NCI-H1694 (cell line): ENCODE measurements at places on chromosomes 6 and 20.

- DNase-seq: no peak
Measured at GRCh38 chr6:33205191-33206026, 954 bp downstream of the HSD17B8 start.

DNA sequence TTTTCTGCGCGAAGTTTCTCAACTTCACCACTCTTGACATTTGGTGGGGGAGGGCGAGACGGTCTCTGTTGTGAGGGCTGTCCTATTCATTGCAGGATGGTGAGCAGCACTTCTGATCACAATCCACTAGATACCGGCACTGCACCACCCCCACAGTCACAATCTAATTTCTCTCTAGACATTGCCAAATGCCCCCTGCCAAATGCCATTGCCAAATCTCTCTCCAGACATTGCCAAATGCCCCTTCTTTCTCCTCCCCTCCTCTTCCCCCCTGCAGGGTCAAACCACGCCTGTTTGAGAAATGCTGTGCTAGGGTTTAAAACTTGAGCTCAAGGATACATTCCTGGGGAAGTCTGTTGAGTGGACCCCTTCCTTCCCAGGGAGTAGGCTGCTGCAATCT, 603.5 kb upstream of the CDH4 start:
- no peak for DNase-seq

GRCh38 chr20:61876952-61877728, 188.5 kb downstream of the TAF4 start:
- DNase-seq: no peak

- DNase-seq: no peak
Measured at GRCh38 chr6:145312481-145312880, 422.8 kb downstream of the EPM2A start.

DNA sequence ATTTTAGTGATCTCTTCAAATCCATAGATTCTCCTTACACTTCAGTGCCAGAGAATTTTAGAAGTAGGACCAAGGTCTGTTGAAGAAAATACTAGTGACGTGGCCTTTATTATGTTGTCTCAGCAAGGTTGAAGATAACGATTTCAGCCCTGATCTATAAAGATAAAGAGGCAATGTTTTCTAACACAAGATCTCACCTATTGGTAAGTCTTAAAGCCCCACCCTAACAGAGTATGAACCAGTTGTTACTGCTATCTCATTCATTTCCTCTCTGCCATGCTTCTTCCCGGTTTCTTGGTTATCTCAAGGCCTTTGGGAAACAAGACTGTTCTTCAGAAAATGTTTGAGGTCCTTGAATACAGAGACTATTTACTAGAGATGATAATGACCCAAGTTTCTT, 53.1 kb downstream of the KIAA0408 start:
- DNase-seq: no peak

GRCh38 chr6:112649853-112650252, 302.7 kb downstream of the RFPL4B start:
- no peak for DNase-seq

GRCh38 chr6:14739827-14740226, 506.0 kb upstream of the JARID2 start:
- no peak for DNase-seq

DNA sequence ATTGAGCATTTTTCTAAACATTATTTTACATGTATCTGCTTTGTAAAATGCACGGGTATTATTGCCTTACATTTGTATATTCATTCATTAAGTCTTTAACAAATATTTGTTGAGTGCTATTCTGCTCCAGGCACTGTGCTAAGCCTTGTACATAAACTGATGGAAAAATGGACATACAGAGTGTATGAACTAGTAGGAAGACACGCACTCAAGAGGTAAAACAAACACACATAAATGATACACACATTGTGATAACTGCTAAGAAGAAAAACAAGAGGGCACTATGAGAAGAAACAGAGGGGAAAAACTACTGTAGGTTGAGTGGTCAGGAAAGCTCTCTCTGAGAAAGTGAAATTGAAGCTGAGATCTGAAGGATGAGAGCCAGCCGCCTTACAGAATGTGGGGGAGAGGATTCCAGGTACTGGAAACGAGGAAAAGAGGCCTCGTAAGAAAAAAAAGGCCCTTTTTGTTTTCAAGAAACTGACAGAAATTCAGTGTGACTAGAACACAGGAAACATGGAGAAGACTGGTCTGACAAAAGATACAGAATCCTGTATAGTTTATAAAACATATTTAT, 117.5 kb downstream of the EYA4 start:
- no peak for DNase-seq

GRCh38 chr20:33232486-33233072, 3.2 kb upstream of the BPIFA1 start:
- no peak for DNase-seq

GRCh38 chr6:130513770-130514169, 148.0 kb downstream of the TMEM200A start:
- DNase-seq: no peak

GRCh38 chr6:125377621-125378020, 75.9 kb upstream of the HDDC2 start:
- DNase-seq: no peak

- DNase-seq: no peak
Measured at GRCh38 chr6:164208371-164208770, 793.9 kb downstream of the QKI start.

- no peak for DNase-seq
Measured at GRCh38 chr20:44701118-44701857, 13.9 kb upstream of the CCN5 start.
